ENCODE measurements at places on chromosomes 7 and 10. TPM values are rescaled to one million over a fixed set of nuclear protein-coding genes. Genes with fewer than 3 reads are reported as not detected.

Gene FEZF1
- not detected for total RNA-seq

Gene ELFN1
- total RNA-seq, result not detected

Gene GNGT1
- total RNA-seq, result not detected

Gene GPNMB
- 214 TPM for total RNA-seq

Gene PTN
- total RNA-seq, result 13.2 TPM

Gene LUC7L2
- total RNA-seq, result 43.5 TPM

Gene AGR2
- not detected for total RNA-seq

Gene AP1S1
- total RNA-seq, result 87.7 TPM

Gene CYP51A1
- total RNA-seq, result 141 TPM

Gene ST8SIA6
- total RNA-seq, result not detected

Gene C10orf53
- not detected for total RNA-seq

Gene ZNF518A
- 7.8 TPM for total RNA-seq

Gene CTAGE4
- total RNA-seq, result 0.36 TPM

Gene ASAH2
- total RNA-seq, result 3.2 TPM

Gene TYSND1
- total RNA-seq, result 14.0 TPM

Gene GUSB
- 26.1 TPM for total RNA-seq

Gene CPA1
- 0.39 TPM for total RNA-seq

Gene RTKN2
- total RNA-seq, result 3.3 TPM

Gene GNB2
- total RNA-seq, result 134 TPM

Gene GBX1
- total RNA-seq, result not detected

Gene LIPM
- 0.13 TPM for total RNA-seq

Gene CFAP70
- total RNA-seq, result 1.2 TPM

Gene GRIFIN
- total RNA-seq, result not detected

Gene TAS2R41
- total RNA-seq, result not detected

Gene SPDYE2
- total RNA-seq, result not detected

Gene CALY
- total RNA-seq, result not detected

Gene CFAP69
- total RNA-seq, result 10.6 TPM

Gene PDE6C
- not detected for total RNA-seq

Gene C7orf57
- not detected for total RNA-seq

Gene ITIH5
- 3.6 TPM for total RNA-seq

Gene GIMAP5
- total RNA-seq, result not detected

Gene METTL27
- 1.9 TPM for total RNA-seq

Gene ANKRD30A
- total RNA-seq, result not detected

Gene SPAM1
- total RNA-seq, result not detected

Gene TMEM225B
- total RNA-seq, result 0.52 TPM

Gene CLEC2L
- total RNA-seq, result not detected

Gene ACTL6B
- not detected for total RNA-seq

Measured in smooth muscle cell of the pulmonary artery (primary cell).